Osteocyte (in vitro differentiated cells): ENCODE measurements at places on chromosomes 12 and 14. TPM values are rescaled to one million over a fixed set of nuclear protein-coding genes. Genes with fewer than 3 reads are reported as not detected.

FAM186B gene
- total RNA-seq, result 0.30 and 0.50 TPM in 2 replicates

CBLN3 gene
- total RNA-seq, result 5.5 and 6.1 TPM in 2 replicates

C12orf50 gene
- 0.08 TPM in 1 of 2 replicates, not detected in the other for total RNA-seq

CSRP2 gene
- total RNA-seq, result 50.4 and 53.7 TPM in 2 replicates

MYO1H gene
- not detected in 2 replicates for total RNA-seq

HOXC6 gene
- not detected in 2 replicates for total RNA-seq

IRAK3 gene
- total RNA-seq, result 0.21 and 0.32 TPM in 2 replicates

KRT78 gene
- total RNA-seq, result not detected in 2 replicates

GRCh38 chr14:90603841-90604240, 207.0 kb downstream of the CALM1 start:
- H3K27me3 ChIP-seq, result no peaks in the 10 kb centered on the region
- H3K27ac ChIP-seq, result no peak overlapping the region
- H3K4me1 ChIP-seq, result peaks cover 51% of the 10 kb centered on the region
- no peak overlapping the region for H3K4me3 ChIP-seq

DNA sequence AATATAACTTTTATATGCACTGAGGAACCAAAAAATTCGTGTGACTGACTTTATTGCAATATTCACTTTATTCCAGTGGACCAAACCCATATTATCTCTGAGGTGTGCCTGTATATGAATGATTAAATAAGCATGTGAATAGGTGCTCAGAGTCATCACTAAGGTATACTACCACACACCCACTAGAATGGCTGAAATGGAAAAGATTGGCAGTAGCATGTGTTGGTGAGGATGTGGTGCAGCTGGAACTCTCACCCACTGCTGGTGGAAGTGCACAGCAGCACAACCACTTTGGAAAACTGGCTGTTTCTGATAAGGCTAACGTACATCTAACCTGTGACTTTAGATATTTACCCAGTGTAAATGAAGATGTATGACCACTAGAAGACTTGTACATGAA, 36.8 kb downstream of the GOLGA5 start:
- no peak for DNase-seq
- no peaks in the 10 kb centered on the region for H3K4me1 ChIP-seq
- no peaks in the 10 kb centered on the region for H3K27me3 ChIP-seq
- H3K4me3 ChIP-seq, result no peak overlapping the region
- no peak overlapping the region for H3K27ac ChIP-seq

DNA sequence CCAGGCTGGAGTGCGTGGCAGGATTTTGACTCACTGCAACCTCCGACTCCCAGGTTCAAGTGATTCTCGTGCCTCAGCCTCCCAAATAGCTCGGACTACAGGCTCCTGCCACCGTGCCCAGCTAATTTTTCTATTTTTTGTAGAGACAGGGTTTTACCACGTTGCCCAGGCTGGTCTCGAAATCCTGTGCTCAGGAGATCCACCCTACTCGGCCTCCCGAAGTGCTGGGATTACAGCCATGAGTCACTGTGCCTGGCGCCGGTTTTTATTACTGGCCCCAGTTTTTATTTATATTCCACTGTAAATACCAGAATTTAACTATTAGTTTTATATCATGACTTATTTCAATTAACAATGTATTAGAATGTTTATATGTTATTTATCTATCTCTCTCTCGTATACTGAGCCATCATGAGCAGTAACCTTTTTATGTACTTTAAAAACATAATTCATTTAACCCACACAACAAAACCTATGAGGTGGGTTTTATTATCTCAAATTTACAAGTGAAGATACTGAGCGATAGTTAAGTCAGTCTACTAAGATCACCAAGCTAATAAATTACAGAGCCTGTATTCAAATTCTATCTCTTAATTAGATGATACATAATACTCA, 47.8 kb downstream of the HECTD1 start:
- H3K4me3 ChIP-seq, result no peak overlapping the region
- H3K27ac ChIP-seq, result no peak overlapping the region
- H3K36me3 ChIP-seq, result peaks cover 28% of the 10 kb centered on the region
- no peaks in the 10 kb centered on the region for H3K27me3 ChIP-seq
- DNase-seq, result no peak
- H3K4me1 ChIP-seq, result peaks cover 1% of the 10 kb centered on the region

DNA sequence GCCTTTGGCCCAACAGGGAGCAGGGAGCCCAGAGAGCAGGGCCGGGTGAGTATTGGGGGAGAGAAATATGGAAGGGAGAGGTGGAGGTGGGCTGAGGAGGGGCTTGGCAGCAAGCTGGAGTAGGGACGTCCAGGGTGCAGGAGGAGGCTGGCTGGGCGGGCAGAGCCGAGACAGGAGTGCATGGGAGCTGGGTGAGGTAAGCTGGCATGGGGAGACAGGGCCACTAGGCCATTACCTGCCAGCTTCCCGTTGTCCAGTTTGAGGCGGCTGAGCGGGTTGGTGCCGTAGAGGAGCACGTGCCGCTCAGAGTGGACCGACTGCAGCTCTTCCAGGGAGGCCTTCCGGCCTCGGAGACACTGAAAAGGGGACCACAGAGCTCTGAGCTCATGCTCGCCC, 18.3 kb downstream of the SLC48A1 start:
- no peak overlapping the region for H3K27ac ChIP-seq
- no peak for DNase-seq
- peaks cover 54% of the 10 kb centered on the region for H3K36me3 ChIP-seq
- H3K27me3 ChIP-seq, result no peaks in the 10 kb centered on the region
- H3K4me1 ChIP-seq, result no peaks in the 10 kb centered on the region

- H3K27me3 ChIP-seq, result no peaks in the 10 kb centered on the region
- H3K4me3 ChIP-seq, result peak overlapping the region; percentile 84
- H3K27ac ChIP-seq, result peak overlapping the region; percentile 79
- peaks cover 50% of the 10 kb centered on the region for H3K4me1 ChIP-seq
Measured at GRCh38 chr12:54378796-54379397, 5.6 kb downstream of the ZNF385A start.

GRCh38 chr14:61698206-61698980, 3.1 kb downstream of the HIF1A start:
- peaks cover 4% of the 10 kb centered on the region for H3K36me3 ChIP-seq
- H3K4me1 ChIP-seq, result peaks cover 65% of the 10 kb centered on the region
- peak overlapping the region; percentile 97 for H3K27ac ChIP-seq
- H3K27me3 ChIP-seq, result no peaks in the 10 kb centered on the region
- DNase-seq, result no peak

- H3K27ac ChIP-seq, result no peak overlapping the region
- no peaks in the 10 kb centered on the region for H3K36me3 ChIP-seq
- no peak overlapping the region for H3K4me3 ChIP-seq
- no peak for DNase-seq
Measured at GRCh38 chr12:16407346-16407745, 59.9 kb downstream of the MGST1 start.

DNA sequence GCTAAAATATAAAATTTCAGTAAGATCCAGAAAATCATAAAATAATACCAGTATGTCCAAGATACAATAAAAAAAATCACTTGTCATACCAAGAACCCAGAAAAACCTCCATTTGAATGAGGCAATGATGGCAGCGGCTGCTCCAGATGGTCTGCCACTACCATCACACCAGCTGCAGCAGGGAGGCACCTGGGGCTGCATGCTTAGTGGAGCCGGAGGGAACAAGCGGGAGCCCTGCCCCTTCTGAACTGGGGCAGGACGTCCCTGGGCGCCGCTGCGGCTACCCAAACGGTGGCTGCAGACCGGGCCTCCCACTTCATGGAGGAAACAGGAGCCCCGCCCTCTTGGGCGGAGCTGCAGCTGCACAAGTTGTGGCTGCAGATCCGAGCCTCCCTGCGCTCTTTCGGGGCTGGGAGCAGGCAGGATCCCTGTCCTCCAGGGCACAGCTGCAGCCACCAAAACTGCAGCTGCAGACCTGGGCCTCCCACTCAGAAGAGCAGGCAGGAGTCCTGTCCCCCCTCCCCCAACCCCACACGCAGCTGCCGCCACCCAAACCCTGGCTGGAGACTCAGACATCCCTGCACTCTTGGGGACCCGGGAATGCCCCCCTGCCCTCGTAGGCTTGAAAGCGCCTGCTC, 36.1 kb upstream of the OR5AU1 start:
- H3K27me3 ChIP-seq, result peaks cover 11% of the 10 kb centered on the region
- H3K36me3 ChIP-seq, result no peaks in the 10 kb centered on the region
- H3K4me1 ChIP-seq, result peaks cover 10% of the 10 kb centered on the region
- no peak for DNase-seq
- peak overlapping the region; percentile 40 for H3K4me3 ChIP-seq

GRCh38 chr12:31756977-31757420, 28.2 kb upstream of the AMN1 start:
- H3K4me1 ChIP-seq, result no peaks in the 10 kb centered on the region
- H3K4me3 ChIP-seq, result no peak overlapping the region
- H3K36me3 ChIP-seq, result no peaks in the 10 kb centered on the region
- H3K27ac ChIP-seq, result no peak overlapping the region
- peaks cover 3% of the 10 kb centered on the region for H3K27me3 ChIP-seq

GRCh38 chr12:132264086-132265010, 65.0 kb downstream of the GALNT9 start:
- H3K27me3 ChIP-seq, result peaks cover 12% of the 10 kb centered on the region
- no peak for DNase-seq
- H3K4me3 ChIP-seq, result no peak overlapping the region
- H3K36me3 ChIP-seq, result no peaks in the 10 kb centered on the region

- DNase-seq, result no peak
- no peaks in the 10 kb centered on the region for H3K27me3 ChIP-seq
Measured at GRCh38 chr14:100393906-100394732, 71.0 kb downstream of the SLC25A47 start.

DNA sequence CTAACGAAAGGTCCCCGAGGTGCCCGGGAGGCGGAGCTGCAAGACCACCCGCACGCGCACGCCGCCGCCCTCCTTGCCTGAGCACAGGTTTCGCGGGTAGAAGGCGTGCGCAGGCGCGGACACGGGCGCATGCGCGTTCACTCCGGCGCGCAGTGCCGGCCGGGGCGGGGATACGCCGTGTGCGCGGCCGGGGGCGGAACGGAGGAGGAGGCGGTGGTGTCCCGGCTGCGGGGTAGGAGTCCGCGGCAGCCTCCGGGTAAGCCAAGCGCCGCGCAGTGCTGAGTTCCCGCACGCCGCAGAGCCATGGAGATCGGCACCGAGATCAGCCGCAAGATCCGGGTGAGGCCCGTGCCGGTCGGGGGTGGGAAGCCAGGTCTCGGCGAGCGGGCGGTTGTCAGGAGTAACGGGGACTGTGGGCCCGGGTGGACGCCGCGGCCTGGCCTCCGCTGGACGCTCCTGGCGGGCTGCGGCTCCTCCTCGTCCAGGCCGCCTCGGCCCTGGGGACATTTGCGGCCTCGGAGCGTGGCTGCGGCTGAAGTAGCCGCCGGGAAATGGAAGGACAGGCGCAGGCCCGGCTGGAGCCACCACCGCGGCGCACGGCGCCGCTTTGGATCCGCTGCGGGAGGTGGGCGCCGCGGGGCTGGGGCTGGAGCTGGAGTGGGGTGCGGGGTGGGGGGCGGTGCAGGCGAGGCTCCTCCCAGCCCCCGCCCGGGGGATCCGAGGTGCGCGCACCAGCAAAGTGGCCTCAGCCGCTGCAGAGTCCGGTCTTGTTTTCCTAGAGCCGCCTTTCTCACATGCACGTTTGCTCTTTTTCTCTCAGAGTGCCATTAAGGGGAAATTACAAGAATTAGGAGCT, at the start of gene ZC3H14:
Gene ZC3H14, plus strand, starts transcription at position 207 of the 856 bp plus-strand sequence. Its CDS starts 97 bp downstream, at position 304.
- H3K36me3 ChIP-seq, result peaks cover 7% of the 10 kb centered on the region
- H3K4me3 ChIP-seq, result peak within 1 kb of the TSS; percentile 82
- no peaks in the 10 kb centered on the region for H3K27me3 ChIP-seq
- H3K27ac ChIP-seq, result peak within 1 kb of the TSS; percentile 91
- peak; percentile 96 for DNase-seq

- H3K36me3 ChIP-seq, result no peaks in the 10 kb centered on the region
- DNase-seq, result no peak
- no peak overlapping the region for H3K4me3 ChIP-seq
- no peaks in the 10 kb centered on the region for H3K4me1 ChIP-seq
- no peak overlapping the region for H3K27ac ChIP-seq
- peaks cover 40% of the 10 kb centered on the region for H3K27me3 ChIP-seq
Measured at GRCh38 chr12:15293731-15294130, 28.6 kb upstream of the PTPRO start.

DNA sequence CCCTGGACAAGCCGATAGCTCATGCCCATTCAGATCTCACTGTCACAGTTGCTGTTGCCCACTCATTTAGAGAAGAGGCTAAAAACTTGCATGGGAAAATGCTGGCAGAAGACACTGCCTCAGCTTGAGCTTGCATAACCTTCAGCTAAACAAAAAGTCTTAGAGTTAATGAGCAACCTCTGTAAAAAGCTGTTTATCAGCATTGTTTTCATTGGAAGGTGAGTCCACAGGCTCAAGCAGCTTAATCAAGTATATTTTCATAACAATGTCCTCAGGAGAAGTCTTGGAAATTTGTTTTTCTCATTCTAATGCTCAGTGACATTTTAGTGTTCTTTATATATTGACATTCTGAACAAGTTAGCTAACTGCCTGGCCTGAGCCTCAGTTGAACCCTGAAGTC, 872.9 kb downstream of the TMTC2 start:
- H3K27me3 ChIP-seq, result no peaks in the 10 kb centered on the region
- no peak overlapping the region for H3K4me3 ChIP-seq
- DNase-seq, result no peak
- no peak overlapping the region for H3K27ac ChIP-seq
- H3K36me3 ChIP-seq, result no peaks in the 10 kb centered on the region

GRCh38 chr12:71208053-71208685, 50.4 kb upstream of the TSPAN8 start:
- no peak overlapping the region for H3K4me3 ChIP-seq
- peaks cover 2% of the 10 kb centered on the region for H3K36me3 ChIP-seq
- H3K27ac ChIP-seq, result no peak overlapping the region
- H3K4me1 ChIP-seq, result peaks cover 4% of the 10 kb centered on the region

GRCh38 chr12:25771476-25771875, 187.0 kb upstream of the RASSF8 start:
- no peak overlapping the region for H3K4me3 ChIP-seq
- no peak for DNase-seq
- H3K27me3 ChIP-seq, result no peaks in the 10 kb centered on the region
- H3K4me1 ChIP-seq, result peaks cover 26% of the 10 kb centered on the region
- no peaks in the 10 kb centered on the region for H3K36me3 ChIP-seq
- no peak overlapping the region for H3K27ac ChIP-seq

- DNase-seq, result no peak
- no peak overlapping the region for H3K27ac ChIP-seq
- H3K36me3 ChIP-seq, result no peaks in the 10 kb centered on the region
- H3K27me3 ChIP-seq, result no peaks in the 10 kb centered on the region
Measured at GRCh38 chr14:49160983-49161382, 425.2 kb downstream of the RPS29 start.

DNA sequence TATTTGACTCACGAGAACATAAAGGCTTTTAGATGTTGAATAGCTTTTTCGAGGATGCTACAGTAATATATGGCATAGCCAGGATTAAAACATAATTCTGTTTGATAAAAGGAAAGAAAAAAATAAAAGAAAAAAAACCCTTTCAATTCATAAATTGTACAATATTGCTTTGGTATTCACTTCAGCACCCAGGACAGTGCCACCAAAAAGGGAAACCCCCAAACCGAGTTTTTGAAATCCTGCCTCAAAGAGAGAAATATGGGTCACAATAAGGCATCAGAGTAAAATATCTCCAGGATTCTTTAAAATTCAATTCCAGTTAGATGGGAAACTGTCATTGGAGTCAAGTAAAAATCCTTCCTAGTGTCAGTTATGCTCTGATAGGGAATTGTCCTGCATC, 551.2 kb upstream of the SEL1L start:
- H3K4me3 ChIP-seq, result no peak overlapping the region
- no peaks in the 10 kb centered on the region for H3K36me3 ChIP-seq
- H3K27ac ChIP-seq, result no peak overlapping the region

GRCh38 chr14:100076606-100077005, 11.4 kb downstream of the EVL start:
- H3K27ac ChIP-seq, result peak overlapping the region; percentile 71
- peaks cover 76% of the 10 kb centered on the region for H3K4me1 ChIP-seq
- no peaks in the 10 kb centered on the region for H3K36me3 ChIP-seq

- peaks cover 2% of the 10 kb centered on the region for H3K36me3 ChIP-seq
- peaks cover 35% of the 10 kb centered on the region for H3K4me1 ChIP-seq
- H3K27ac ChIP-seq, result no peak overlapping the region
Measured at GRCh38 chr12:121713257-121713777, 765 bp downstream of the TMEM120B start.
